ENCODE measurements at places on chromosomes 12 and 14.

GRCh38 chr12:130307859-130308258, 29.8 kb upstream of the PIWIL1 start:
- no peak for DNase-seq

GRCh38 chr14:85475113-85475512, 54.8 kb upstream of the FLRT2 start:
- DNase-seq, result no peak

- DNase-seq, result no peak
Observed at GRCh38 chr14:96245710-96246538, 10.1 kb upstream of the BDKRB1 start.

GRCh38 chr14:61925043-61925442, 162.8 kb downstream of the SNAPC1 start:
- no peak for DNase-seq

GRCh38 chr14:59213368-59214315, 25.2 kb downstream of the DAAM1 start:
- peak; percentile 23 for DNase-seq

DNA sequence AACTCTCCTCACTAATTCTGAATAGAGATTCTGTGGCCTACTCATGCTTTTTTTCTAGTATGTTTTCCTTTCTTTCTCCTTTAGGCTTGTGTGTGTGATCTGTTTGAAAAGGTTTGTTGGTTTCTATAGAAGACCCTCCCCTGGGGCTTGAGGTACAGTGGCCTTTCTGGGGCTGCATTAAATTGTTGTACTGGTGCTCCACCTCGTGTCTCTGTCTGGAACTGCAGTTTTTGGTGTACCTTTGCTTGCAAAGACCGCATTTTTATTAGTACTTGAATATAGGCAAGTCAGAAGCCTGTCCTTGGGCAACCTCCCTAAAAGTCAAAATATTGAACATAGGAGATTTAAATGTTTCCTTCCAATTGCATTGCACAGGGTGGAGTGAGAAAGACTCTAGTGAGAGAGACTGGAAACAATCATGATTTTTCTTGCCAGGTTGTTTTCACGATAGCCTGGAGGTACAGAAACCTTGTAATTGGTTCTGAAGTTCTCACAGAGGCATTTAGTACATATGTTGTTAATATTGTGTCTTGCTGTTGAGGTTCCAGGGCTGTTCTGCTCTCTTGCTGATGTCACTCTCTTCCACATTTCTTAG, 39.0 kb downstream of the SLCO1B1 start:
- peak; percentile 61 for DNase-seq

DNA sequence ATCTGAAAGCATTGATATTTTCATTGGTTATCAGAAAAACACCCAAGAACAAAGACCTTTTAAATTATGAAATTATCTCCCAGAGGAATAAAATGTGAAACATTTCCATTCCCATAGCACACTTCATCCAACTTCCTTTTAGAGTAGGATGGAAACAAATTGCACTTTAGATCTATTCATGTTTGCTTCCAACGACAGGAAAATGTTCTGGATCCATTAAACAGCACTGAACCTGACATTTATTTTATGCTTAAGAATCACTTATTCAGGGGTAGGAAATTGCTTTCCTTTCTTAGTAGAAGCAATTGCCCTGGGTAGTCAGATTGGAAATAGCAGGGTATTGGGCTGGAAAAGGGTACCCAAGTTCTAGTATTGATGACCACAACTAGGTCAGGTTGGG, 28.8 kb upstream of the PTGDR start:
- no peak for DNase-seq

DNA sequence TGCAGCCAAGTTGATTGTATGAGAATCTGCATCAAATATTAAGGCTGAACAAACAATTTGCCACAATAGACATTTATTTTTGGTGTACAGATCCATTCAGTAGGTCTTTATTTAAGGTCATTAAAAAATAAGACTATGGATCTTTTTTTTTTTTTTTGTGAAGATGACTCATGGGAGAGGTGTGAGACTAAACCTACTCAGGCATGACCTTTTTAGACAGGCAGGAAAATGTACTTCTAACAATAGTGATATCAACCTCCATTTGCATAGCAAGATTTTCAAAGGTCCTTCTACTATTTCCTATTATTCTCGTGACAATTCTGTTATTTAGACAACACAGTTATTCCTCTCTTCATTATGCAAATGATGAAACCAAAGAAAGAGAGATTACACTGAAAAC, 39.9 kb upstream of the PTPRR start:
- no peak for DNase-seq

- no peak for DNase-seq
Observed at GRCh38 chr12:44357494-44357893, 518.6 kb downstream of the NELL2 start.

GRCh38 chr14:104432611-104433231, 146.8 kb upstream of the C14orf180 start:
- DNase-seq, result no peak

DNA sequence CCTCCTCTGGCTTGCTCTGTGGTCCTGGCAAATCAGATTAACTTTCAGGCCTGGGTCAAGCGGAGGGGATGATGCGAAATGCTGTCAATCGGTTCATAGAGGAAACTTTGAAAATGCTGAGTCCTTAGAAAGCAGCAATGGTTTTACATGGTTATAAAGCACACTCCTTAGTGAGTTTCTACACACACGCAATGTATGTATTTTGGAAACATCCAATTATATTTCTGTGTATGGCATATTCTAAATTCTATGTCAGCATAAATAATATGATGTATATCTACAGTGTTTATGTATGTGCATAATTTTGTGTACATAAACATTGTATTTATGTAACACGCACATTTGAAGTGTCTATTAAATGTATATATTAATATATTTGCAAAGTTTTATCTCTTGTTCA, 118.0 kb upstream of the ARID2 start:
- no peak for DNase-seq

DNA sequence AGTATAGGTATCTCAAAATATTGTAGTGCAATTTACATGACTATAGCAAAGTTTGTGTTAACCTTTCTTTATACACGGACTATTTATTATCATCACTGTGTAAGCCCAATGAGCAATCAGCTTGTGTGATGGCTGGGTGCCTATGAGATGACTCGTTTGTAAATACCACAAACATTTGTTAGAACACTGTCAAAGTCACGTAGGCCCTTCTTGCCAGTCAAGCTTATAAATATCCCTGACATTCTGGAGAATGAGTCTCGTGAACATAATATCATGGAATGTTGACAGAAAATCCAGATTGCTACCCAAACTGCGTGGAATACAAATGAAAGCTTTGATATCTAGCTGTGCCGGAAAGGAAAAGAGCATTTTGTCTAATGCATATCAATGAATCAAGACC, 648.3 kb upstream of the MDGA2 start:
- no peak for DNase-seq

DNA sequence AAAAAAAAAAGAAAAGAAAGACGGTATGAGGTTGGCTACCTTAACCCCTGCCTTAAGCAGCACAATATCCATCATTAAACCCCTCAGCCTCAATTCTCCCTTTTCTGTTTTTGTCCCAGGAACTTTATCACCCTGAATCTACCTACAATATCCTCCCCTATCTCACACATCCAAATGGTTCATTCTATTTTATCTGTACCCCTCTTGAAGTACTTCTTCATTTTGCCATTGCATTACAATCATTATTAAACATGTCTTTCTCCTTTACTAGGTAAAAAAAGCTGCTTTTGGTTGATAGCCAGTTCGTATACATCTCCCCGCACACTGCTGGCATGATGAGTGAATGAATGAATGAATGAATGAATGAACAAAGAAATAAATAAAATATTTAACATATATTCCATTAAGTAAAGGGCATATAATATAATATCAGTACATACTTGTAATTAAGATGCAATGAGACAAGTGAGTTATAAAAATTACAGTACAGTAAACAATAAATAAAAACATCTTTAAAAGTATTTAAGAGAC, 364 bp upstream of the GPR65 start:
- no peak for DNase-seq

DNA sequence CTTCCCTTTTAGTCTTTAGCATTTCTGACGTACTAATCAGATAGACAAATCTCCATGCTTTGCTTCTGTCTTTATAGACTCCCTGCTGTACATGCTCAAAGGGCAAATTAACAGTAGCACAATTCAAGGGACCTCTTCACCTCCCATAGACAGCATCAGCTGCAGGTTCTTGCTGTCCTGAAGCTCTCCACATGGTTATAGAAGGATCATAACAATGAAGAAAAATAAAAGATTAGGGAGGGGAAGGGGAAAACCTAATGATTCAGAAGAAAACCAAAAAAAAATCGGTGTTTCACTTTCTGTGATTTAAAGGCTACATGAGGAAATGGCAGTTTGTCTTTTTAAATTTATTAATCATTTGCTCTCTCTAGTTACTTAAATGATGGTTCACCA, 155.5 kb downstream of the PTCSC3 start:
- DNase-seq, result no peak

- no peak for DNase-seq
Observed at GRCh38 chr14:91964724-91965123, 17.2 kb upstream of the FBLN5 start.

- no peak for DNase-seq
Observed at GRCh38 chr12:65993173-65993572, 137.4 kb downstream of the LLPH start.

DNA sequence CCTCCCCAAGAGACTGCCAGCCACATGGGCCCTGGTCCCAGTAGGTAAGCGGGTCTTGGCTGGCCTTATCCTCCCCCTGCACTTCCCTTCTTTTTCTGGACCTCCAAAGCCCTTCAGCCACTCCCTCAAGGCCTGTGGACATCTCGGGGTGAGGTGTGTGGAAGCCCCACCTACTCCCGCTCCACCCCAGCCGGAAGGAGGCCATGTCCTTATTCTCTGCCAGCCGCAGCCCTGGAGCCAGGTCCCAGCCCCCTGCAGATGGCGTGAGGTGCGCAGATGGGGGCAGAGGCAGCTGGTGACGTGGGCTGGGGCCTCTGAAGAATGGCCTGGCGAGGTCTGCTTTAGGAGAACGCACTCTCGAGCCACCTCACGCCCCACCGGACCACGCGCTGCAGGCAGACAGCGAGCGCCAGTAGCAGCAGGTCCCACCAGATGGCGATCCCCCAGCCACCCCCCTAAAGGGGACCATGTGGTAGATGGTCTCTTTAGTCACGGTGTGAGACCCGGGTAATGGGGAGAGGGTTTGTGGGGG, 167.1 kb downstream of the TSPAN9 start:
- no peak for DNase-seq

GRCh38 chr12:53338017-53338416, 1.9 kb upstream of the SP7 start:
- DNase-seq, result no peak

DNA sequence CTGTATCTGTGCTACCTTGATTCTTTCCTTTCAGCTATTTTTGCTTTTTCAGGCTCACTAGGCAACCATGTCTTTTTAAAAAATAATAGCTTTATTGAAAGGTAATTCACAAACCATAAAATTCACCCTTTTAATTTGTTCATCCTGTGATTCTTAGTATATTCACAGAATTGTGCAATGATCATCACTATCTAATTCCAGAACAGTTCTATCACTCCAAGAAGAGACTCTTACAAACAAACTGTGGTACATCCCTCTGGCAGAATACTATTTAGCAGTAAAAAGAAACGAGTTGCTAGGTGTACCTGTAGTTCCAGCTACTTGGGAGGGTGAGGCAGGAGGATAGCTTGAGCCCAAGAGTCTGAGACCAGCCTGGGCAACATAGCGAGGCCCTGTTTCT, 14.8 kb downstream of the CREBL2 start:
- no peak for DNase-seq

DNA sequence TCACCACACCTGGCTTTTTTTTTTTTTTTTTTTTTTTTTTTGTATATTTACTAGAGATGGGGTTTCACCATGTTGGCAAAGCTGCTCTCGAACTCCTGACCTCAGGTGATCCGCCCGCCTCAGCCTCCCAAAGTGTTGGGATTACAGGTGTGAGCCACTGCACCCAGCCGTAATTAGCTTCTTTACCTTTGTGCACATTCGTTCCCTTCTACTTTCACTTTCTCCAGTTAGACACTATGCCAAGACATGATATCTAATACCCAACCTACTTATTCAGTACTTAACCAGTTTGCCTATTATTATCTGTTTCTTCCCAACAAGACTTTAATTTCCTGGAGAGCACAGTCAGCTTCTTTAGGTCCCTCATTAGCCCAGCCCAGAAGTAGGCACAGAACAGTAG, 5.3 kb downstream of the STYK1 start:
- no peak for DNase-seq

- no peak for DNase-seq
Observed at GRCh38 chr12:22935501-22935900, 310.5 kb downstream of the ETNK1 start.

GRCh38 chr14:81453166-81453766, 53.1 kb upstream of the STON2 start:
- DNase-seq, result peak; percentile 36

DNA sequence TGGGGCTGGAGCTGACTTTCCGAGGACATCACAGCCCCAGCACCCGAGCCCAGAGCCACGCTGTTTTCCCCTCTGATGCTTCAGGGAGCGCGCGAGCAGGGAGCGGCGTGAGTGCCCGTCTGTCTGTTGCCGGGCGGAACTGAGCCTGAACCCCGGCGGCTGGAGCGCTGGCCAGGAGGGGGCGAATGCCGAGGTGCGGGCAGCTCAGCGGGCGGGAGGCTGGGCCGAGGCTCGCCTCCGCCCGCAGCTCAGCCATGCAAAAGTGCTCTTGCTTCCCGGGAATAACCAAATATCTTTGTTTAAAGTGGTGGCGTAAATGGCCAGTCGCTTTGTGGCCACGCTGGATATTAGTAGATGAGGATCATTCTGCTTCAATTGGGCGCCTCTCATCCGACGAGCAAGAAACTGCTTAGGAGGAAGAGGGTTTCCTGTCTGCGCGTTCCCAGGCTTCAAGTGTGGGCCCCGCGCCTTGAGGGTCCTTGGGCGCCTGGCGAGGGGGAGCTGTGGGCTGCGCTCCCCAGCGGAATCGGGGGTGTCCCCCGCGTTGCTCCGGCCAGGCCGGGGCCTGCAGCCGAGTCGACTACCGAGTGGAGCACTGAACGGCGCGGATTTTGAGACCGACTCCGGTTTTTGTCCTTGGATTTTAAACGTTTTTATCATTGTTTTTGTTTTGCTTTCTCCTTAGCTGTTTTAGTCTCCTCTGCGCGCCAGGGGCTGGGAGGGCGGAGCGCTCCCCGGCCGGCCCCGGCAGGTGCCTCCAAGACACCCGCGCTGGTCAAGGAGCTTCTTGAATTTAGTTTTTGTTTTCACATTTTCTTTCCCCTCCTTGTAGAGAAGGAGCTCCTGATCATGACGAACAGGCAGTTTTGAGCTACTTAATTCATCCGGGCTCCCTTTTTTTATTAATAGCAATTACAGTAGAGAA, 831 bp upstream of the NKX2-1 start:
- DNase-seq, result peak; percentile 41
